Memory B cell (primary cell): ENCODE measurements at places on chromosomes 11 and 22.

GRCh38 chr22:44325718-44326490, 13.2 kb upstream of the SHISAL1 start:
- DNase-seq, result no peak

GRCh38 chr11:13362596-13363109, 85.1 kb downstream of the BMAL1 start:
- DNase-seq, result no peak

GRCh38 chr11:7686761-7687160, 13.5 kb upstream of the CYB5R2 start:
- no peak for DNase-seq

DNA sequence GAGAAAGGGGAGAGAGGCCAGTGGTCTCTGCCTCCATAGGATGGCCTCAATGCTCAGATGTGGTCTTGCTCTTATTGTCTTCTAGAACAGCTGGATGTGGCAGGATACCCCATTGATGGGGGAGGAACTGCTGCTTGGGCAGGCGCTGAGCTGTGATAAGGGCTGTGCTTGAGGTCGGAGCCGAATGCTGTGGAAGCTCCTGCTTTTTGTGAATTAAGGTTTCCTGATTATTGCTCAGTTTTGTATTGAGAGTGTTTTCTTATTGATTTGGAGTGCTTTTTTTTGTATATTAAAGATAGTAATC, 57.2 kb downstream of the CABIN1 start:
- no peak for DNase-seq

- DNase-seq, result no peak
Measured at GRCh38 chr11:9076661-9077060, 14.7 kb downstream of the SCUBE2 start.

GRCh38 chr22:48745842-48746788, 1081.6 kb downstream of the BRD1 start:
- no peak for DNase-seq

DNA sequence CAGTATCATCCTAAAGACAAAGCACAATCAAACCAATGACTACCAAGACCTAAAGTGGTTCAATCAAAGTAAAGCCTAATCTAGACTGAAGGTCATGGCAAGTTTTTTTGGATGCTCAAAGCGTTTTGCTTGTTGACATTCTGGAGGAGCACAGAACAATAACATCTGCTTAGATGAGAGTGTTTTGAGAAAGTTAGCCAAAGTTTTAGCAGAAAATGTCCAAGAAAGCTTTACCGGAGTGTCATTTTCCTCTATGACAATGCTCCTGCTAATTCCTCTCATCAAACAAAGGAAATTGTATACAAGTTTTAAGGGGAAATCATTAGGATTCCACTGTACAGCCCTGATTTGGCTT, 256.9 kb upstream of the FAT3 start:
- no peak for DNase-seq

- no peak for DNase-seq
Measured at GRCh38 chr11:41996533-41996932, 537.1 kb upstream of the LRRC4C start.

DNA sequence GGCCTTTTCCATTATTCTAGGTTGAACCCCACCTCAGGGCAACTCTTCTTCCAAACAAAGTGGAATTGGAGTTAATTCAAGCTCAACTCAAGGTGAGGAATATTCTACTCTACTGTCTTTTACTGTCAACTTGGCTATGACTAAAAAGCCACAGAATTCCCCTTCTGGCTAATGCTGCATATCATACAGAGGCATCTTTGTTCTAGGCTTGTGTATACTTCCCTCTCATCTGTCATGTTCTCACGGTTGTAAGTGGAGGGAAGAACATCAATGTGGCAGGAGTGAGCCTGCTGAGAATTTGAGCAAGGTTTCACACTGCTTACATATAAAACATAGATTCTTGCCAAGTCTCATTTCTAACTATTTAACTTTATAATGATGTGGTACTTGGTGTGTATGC, 921.4 kb upstream of the CNTN5 start:
- no peak for DNase-seq

GRCh38 chr11:108895579-108896480, 231.0 kb downstream of the DDX10 start:
- DNase-seq, result peak; percentile 0

- no peak for DNase-seq
Measured at GRCh38 chr22:24761888-24762675, 12.4 kb downstream of the PIWIL3 start.

GRCh38 chr22:24247564-24248344, 2.9 kb upstream of the GGT5 start:
- DNase-seq, result no peak

GRCh38 chr22:28792491-28793383, 7.6 kb downstream of the XBP1 start:
- DNase-seq, result no peak

- DNase-seq, result no peak
Measured at GRCh38 chr11:10490398-10491241, 35.6 kb downstream of the AMPD3 start.

- no peak for DNase-seq
Measured at GRCh38 chr11:37929100-37929653, 1331.1 kb upstream of the RAG2 start.

DNA sequence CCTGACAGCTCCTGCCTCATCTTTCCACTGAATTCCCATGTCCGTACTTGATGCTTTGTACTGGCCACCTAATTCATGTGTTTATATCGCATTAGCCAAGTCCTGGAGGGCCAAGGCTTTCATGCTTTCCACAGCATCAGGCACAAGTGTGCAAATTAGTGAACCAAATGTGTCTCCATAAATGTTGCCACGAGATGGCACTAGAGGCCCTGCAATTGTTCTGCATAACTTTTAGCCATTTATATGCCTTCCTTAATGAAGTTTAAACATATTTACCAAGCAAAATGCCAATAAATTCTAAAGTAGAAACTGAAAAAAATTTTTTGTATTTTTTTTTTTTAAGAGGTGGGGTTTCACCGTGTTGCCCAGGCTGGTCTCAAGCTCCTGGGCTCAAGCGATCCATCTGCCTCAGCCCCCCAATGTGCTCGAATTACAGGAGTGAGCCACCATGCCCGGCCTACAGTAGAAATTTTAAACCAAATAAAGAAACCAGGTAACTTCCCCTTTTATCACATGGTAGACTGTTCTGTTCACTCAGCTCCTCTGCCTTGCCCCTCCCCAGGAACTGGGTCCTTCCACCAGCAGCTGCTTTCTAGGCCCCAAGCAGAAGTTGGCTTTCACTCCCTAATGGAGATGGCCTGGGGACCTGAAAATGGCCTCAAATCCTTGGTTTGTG, 20.8 kb upstream of the IL18BP start:
- peak; percentile 60 for DNase-seq

DNA sequence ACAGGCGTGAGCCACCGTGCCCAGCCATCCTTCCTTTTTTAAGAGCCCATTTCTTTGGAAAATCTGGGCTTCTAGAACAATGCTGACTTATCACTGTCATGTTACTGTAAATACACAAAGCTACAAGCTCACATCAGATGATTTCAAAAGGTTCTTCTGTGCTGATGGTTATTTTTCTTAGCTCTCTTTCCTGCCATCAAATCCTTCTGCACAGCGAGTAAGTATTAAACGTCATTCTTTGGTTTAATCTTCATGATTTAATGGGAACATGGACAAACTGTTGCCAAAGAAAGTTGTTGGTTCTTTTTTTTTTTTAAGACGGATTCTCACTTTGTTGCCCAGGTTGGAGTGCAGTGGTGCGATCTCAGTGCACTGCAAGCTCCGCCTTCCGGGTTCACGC, 43.3 kb upstream of the NUP50 start:
- no peak for DNase-seq

DNA sequence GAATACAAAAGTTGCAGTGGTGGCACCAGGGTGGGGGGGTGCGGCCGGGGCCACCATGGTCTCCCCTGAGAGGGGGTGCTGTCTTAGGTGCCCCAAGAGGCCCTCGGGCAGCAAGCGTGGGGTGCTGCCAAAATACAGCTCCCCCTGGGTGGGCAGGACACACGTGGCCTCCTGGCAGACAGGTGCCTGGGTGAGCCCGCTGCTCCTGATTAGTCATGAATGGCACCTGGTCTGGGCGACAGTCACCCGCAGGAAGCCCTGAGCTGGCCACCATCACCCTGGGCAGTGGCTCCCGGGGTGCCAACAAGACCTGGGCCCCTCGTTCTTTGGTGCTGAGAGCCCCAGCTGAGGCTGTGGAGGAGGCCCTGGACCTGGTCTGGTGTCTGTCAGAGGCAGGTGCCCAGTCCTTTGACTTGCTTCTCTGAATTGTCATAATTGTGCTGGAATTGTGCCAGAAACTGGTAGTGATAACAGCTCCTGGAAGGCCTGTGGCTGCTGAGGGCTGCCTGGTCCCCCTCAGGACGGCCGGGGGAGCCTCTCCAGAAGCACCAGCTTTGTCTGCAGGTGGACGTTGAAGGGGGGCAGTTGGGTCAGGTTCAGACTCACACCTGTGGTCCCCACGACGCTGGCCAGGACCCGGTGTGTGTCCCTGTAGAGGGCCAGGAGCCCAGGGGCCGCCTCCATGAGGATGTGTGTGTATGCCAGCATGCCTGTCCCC, 14.8 kb downstream of the ALG12 start:
- DNase-seq, result no peak

DNA sequence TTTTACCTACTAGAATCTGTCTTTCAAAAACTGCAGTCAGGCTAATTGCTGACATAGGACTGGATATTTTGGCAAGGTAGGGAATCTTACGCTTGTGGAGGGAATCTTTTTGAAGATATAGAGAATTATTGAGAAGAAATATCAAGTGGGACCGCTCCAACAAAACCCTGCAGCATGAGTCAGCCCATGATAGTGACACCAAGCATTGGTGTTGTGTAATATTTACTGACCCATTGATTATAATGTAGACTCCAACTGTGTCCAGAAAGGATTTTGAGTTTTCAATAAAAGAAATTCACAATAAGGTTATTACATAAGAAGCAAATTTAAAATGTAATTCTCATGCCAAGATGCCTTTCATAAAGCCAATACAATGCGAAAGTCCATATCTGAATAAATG, 20.7 kb downstream of the MS4A4A start:
- DNase-seq, result no peak

DNA sequence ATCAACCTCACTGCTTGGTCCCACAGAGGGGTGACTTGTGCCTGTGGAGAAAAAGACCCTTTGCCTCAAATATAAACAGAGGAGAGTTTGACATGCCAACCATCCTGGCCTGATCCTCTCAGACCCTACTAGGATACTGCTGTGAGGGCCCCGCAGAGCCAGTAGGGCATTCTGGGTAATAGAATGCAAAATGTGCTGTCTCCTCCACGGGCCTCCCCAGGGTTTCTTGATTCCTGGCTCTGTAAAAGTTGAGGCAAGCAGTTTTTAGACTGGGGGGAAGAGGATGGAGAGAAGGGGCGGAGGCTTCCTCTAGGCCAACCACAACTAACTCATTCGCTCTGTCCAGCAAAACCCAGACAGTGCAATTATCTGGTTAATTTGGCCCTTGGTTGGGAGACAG, 81.7 kb downstream of the SYN3 start:
- DNase-seq, result no peak

- no peak for DNase-seq
Measured at GRCh38 chr11:119652907-119653659, 75.9 kb downstream of the NECTIN1 start.

DNA sequence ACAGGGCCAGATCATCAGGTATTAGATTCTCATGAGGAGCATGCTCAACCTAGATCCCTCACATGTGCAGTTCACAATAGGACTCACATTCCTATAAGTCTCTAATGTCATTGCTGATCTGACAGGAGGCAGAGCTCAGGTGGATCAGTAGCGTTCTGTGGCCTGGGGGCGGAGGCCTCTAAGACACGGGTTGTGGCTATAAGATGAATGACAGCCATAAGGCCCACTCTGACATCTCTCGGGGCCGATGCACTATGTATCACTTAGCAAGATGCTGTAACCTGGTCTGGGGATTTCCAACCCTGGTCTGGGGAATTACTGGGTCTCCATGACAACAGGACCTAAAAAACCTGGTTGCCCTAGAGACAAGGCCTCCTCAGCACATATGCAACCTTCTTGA, 932.7 kb downstream of the TBC1D22A start:
- DNase-seq, result no peak
